ENCODE measurements at places on chromosomes 7 and 10. TPM values are rescaled to one million over a fixed set of nuclear protein-coding genes. Genes with fewer than 3 reads are reported as not detected.

LRMDA gene
- total RNA-seq, result 0.26 TPM

IDI2 gene
- not detected for total RNA-seq

CCZ1 gene
- 72.9 TPM for total RNA-seq

VWDE gene
- 0.13 TPM for total RNA-seq

CALCR gene
- not detected for total RNA-seq

SFXN2 gene
- total RNA-seq, result 1.4 TPM

TCAF2 gene
- total RNA-seq, result 1.7 TPM

PTPRN2 gene
- 0.78 TPM for total RNA-seq

PANK1 gene
- 5.3 TPM for total RNA-seq

ZNF32 gene
- 24.6 TPM for total RNA-seq

CTAGE15 gene
- total RNA-seq, result 0.64 TPM

MYL10 gene
- not detected for total RNA-seq

PILRA gene
- 4.4 TPM for total RNA-seq

POP7 gene
- total RNA-seq, result 29.5 TPM

CALML3 gene
- total RNA-seq, result not detected

HKDC1 gene
- total RNA-seq, result 0.13 TPM

OGA gene
- total RNA-seq, result 91.0 TPM

TMED4 gene
- total RNA-seq, result 87.7 TPM

UCN3 gene
- not detected for total RNA-seq

LRRN3 gene
- 16.3 TPM for total RNA-seq

UTF1 gene
- total RNA-seq, result not detected

DLX6 gene
- total RNA-seq, result not detected

CUZD1 gene
- 0.13 TPM for total RNA-seq

NAT16 gene
- not detected for total RNA-seq

ARHGEF35 gene
- total RNA-seq, result 1.2 TPM

CFTR gene
- total RNA-seq, result 0.13 TPM

STEAP4 gene
- total RNA-seq, result 0.08 TPM

CLEC5A gene
- total RNA-seq, result not detected

All from epithelial cell of alveolus of lung (primary cell).